ENCODE measurements at places on chromosomes 13 and 19.

- no peak for DNase-seq
These were observed 3.2 kb upstream of the GP6 start for GRCh38 chr19:55041244-55041626.

- peak; percentile 83 for DNase-seq
These were observed 1395.8 kb downstream of the EFNB2 start for GRCh38 chr13:105139380-105140285.

DNA sequence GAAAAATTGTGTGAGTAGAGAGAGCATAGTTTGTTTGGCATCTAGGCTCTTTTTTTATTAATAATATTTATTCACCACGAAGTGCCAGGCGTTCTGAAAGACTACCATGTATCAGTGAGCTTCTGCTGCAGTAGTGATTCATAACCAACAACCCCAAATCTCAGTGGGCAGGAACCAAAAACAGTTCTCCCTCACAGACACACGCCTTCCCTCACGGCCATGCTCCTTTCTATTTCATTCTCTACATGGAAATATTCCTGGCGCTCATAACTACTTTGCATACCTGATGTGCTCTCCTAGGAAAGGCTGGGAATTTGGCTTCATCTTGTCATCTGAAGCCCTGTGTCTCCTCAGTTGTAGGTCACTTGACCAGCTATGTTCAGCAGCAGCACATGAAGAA lies 26.6 kb upstream of the AMER2 start:
- DNase-seq = no peak

DNA sequence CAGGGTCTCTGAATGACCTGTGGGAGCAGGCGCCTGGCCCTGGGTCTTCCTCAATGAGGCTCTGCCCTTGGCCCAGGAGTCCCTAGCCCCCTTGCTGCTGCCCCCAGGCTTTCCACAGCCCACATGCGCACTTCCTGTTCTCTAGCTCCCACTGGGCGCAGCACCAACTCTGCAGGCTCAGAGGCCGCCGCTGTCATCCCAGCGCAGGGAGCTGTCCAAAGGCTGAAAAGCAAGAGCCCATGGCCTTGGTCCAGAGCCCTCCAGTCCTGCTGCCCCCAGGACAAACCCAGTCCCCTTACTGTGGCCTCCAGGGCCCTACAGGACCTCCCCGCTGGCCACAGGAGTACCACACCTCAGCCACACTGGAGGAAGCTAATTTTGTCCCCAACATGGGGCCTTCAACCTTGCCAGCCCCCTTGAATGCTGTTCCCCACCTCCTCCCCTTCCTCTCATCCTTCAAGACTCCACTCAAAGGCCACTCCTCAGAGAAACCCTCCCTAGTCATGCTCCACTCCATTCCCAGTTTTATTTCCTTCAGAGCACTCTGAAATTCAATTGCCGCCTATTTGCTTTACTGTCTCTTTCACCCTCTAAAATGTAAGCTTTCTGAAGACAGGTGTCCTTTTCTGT lies 8.0 kb upstream of the POU2F2 start:
- no peak for DNase-seq

- peak; percentile 57 for DNase-seq
These were observed 121.6 kb upstream of the FRY start for GRCh38 chr13:31909864-31910551.

DNA sequence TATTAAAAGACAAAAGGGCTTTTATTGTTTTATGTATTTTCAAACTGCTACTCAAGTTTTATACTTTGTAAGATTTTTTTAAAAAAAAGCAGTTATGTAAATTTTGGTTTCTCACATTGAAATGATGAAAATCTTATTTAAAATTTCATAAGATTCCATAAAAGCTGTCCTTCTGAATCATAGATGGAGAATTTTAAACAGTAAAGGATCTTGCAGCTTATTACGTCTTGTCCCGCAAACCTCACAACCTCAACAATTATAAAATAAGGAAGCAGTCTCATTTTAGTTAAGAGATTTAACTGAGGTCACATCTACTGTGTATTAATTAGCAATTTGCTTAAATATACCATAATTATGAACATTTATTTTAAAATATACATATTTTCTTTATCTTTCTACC lies 581.0 kb upstream of the SPRY2 start:
- no peak for DNase-seq

DNA sequence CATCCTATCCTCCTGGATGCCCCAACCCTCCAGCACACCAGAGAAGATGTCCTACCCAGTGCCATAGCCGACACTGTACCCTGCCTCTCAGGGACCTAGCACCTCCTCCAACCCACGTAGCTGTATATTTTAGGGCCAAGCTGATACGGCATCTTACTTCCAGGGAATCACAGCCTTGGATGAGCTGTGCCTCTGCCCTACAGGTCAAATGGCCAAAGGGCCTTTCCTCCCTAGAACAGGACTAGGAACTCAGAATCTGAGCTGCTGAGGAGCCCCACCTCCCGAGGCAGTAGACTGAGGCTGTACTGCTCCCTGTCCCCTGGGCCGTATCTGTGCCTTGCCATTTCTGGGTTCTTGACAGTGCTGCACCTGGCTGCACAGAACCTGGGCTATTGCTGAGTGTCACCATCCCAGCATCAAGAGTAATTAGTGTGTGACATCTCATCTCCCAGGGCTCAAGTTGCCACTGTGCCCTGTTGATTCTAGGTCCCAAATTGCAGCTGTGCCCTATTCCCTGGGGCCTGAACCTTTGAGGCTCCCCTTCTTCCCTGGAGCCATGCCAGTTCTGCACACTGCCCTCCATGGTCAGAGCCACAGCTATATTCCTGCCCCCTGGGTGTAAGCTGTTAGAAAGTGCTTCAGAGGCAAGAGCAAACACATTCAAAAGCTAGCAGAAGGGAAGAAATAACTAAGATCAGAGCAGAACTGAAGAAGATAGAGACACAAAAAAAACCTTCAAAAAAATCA lies 41.0 kb downstream of the VWA8 start:
- peak; percentile 44 for DNase-seq

GRCh38 chr13:20924758-20925394 lies 22.3 kb upstream of the XPO4 start:
- DNase-seq = peak; percentile 57

- no peak for DNase-seq
These were observed 788.0 kb upstream of the ATXN8OS start for GRCh38 chr13:69319656-69320055.

GRCh38 chr13:110499621-110500281 lies 61.8 kb downstream of the RAB20 start:
- DNase-seq = peak; percentile 89

GRCh38 chr13:32048816-32049215 lies 17.2 kb downstream of the FRY start:
- DNase-seq = peak; percentile 13

DNA sequence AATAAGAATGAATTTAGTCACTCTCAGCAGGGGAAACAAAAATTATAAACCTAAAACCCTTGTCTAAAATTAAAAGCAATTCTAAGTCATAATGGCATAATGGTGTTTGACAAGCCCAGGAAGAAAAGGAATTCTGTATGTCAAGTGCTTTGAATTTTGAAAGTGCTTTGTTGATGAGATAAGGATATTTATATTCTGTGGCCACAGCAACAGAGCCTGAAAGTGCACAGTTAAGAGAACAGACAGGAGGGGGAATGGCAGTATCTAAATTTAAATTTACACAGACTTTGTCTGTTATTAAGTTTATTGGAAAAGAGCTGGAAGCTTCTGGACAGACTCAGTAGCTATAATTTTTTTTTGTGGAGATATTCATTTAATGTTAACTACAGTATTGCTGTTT lies 69.8 kb downstream of the OLFM4 start:
- DNase-seq = no peak

- no peak for DNase-seq
These were observed 2.4 kb upstream of the CTXN1 start for GRCh38 chr19:7928334-7928706.

- DNase-seq = no peak
These were observed 54.0 kb upstream of the GTF3A start for GRCh38 chr13:27370305-27370872.

GRCh38 chr19:39190768-39191167 lies 6.0 kb upstream of the NCCRP1 start:
- DNase-seq = no peak

DNA sequence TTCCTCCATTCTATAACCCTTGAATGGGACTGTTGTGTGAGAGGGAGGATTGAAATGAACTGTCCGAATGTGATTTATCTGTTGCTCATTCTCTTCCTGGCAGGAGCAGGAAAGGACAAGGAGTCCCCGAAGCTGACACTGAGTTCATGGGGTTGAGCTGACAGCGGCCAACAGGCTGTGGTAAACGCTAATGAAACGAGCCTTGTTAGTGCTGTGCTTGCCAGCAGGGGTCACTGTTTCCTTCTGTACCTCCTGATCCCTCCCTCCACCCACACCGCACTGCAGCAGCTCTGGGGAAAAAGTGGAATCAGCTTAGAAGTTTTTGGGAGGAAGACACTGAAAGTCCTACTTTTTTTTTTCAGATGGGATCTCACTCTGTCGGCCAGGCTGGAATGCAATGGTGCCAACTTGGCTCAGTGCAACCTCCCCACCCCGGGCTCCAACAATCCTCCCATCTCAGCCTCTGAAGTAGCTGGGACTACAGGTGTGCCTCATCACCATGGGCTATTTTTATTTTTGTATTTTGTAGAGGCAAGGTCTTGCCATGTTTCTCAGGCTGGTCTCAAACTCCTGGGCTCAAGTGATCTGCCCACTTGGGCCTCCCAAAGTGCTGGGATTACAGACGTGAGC lies 6.7 kb upstream of the ZNF761 start:
- DNase-seq = peak; percentile 24

DNA sequence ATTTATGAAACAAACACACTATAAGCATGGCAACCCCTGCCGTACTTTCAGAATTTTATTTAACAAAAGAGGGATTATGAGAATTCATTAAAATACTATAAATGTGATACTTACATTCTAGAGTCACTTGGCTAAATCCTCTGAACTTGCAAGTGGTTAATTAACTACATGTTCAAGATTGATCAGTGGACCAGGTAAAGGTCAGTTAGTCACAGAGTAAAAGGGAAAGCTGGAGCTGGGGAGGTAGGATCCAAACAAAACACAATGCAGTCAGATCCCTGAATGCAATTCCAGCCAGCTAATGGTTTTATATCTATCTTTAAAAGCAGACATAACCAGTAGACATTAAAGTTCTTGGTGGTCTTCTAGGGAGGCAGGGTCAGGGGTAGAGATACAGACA lies 270.5 kb downstream of the DIAPH3 start:
- DNase-seq = no peak

DNA sequence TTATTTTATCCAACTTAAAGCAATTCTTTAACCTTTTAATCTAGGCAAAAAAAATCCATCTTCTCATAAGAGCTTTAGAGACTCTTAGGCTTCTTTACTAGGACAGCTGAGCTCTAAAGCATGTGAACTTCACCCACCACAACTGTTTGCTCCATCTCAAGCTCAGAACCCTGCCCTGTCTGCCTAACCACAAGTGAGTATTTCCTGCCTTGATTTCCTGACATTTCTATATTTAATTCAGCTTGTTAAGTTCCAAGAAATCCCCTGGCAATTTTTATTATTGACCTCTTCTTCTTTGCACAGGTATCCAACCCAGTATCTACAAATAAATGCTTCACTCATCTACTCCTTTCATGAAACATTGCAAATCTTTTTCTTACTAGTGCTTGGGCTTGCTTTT lies 21.1 kb upstream of the CEACAM21 start:
- DNase-seq = no peak

- no peak for DNase-seq
These were observed 21.2 kb upstream of the RASA3 start for GRCh38 chr13:114153485-114154080.

DNA sequence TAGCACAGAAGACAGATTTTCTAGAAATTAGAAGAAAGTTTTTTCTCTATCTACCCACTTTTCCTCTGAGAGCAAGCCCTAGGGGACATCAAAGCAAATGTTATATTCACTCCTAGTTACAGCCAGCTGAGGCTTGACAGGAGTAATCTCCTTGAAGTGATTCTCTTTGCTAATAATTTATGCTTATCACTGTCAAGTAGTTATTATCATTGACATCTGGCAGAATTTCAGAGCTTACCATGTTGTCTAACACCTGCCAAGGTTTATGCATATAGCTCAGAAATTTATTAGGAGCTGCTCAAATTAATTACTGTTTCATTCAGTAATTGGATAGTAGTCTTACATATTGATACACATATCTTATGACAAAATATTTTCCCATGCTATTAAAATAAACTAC lies 465.9 kb upstream of the ATXN8OS start:
- DNase-seq = no peak

All from NCI-H2081 (cell line).